ENCODE measurements at places on chromosomes 16 and 17.

- DNase-seq, result no peak
These were observed 1.4 kb upstream of the PMP22 start for GRCh38 chr17:15266325-15267125.

DNA sequence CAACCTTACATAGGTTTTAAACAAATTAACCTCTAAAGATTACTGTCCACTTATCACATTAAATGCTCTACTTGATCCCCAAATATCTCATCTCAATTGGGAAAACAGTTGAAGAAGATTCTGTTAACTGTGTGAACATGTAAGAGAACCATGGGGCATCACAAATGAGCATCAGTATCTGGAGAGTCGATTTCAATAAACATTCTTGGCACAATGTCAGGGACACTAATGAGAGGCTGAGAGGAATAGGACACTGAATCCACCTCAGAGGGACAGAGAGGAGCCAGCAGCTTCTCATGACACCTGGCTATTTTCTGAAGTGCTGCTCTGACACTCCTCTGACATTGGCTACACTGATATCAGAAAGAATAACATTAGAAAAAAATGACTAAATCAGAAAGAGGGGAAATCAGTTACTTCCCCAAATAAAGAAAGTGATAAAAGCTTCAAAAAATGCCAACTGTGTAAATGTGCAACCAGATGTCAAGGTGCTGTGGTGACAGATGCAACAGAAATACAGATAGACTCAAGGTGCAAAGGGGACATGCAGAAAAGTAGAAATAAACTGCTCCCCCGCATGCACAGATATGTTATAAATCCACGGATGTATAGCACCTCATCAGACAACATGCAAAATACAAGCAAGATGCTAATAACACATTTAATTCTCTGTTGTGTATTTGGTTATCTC lies 67.4 kb downstream of the SNX11 start:
- DNase-seq, result no peak

DNA sequence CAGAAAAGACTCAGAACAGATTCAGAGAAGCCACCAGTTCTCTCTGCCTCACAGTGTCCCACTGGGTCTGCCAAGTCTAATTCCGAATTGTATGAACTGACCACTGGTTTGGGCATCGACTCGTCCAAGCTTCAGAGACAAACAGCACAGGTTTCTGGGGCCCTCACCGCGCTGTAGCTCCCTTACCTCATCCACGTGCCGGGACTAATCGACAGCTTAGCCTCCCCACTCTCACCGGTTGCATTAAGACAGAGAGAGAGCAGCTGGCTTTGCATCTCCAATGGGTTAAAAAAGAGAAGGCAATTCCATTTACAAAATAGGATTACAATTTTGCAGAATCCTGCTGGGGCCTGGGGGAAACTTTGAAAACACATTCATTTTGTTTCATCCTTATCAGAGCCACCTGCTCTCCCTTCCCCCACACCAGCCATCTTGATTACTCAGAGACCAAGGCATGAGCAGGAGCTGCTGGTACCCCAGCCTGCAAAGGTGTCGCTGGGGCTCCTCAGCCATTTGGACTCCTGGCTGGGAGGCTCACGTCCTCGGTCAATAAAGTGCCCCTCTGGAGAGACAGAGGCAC lies 95.3 kb upstream of the RPL38 start:
- no peak for DNase-seq

- no peak for DNase-seq
These were observed 245.6 kb upstream of the GSE1 start for GRCh38 chr16:85367485-85367884.

DNA sequence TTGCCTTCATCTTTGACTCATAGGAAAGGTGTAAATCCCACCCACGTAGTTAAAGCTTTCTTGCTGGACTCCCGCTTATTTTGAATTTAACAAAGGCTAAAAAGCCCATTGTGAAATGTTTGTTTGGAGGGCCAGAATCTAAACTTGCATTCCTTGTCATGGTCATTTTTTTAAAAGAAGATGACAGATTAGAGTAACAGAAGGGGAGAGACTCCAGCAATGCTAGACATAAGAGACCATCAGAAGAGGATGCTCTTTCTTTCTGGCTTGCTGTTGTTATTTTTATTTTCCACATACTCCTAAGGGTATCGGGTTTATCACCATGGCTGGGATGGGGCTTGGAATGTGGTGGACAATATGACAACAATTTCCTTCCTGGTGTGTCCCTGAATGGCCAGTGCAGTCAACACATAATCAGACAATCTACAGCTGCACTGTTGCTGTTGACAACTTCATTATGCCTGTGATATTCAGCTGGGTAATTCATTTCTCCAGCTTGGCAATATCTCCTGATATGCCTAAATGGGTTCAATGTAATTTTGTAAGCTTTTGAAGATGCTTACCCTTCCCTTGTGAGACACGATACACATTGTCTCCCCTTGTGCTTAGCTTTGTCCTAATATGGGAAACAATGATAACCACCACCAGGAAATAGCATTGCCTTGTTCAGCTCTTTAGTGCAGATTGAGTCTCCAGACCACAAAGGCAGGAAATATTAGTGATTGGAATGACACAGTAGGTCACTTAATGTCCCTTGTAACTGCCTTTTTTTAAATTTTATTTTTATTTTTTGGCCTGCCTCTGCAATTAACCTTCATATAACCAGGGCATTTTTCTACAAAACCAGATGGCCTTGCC lies 164.3 kb downstream of the ANKFN1 start:
- no peak for DNase-seq

- no peak for DNase-seq
These were observed 40.1 kb downstream of the CPNE2 start for GRCh38 chr16:57132470-57132869.

DNA sequence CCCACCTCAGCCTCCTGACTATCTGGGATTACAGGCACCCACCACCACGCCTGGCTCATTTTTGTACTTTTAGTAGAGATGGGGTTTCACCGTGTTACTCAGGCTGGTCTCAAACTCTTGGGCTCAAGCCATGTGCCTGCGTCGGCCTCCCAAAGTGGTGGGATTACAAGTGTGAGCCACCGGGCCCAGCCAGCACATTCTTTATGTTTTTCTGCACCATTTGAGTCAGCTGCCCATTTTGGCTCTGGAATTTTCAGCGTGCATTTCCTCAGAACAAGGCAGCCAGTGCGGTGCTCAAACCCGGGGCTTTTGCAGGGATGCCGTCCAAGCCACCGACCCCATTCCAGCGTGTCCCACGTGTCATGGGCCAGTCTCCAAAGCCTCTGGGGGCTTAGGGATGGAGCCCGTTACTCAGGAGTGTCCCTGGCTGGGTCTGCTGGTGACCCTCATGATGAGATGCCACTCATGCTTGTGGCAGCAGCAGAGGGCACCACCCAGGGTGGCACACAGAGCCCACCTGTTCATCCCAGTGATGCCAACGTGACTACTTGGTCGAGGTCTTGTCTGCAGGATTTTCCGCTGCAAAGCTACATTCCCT lies 3.7 kb upstream of the RAB40C start:
- DNase-seq, result no peak

- no peak for DNase-seq
These were observed 1.4 kb downstream of the WFIKKN2 start for GRCh38 chr17:50836826-50837225.

- no peak for DNase-seq
These were observed 91.6 kb downstream of the CCT6B start for GRCh38 chr17:34869641-34870040.

DNA sequence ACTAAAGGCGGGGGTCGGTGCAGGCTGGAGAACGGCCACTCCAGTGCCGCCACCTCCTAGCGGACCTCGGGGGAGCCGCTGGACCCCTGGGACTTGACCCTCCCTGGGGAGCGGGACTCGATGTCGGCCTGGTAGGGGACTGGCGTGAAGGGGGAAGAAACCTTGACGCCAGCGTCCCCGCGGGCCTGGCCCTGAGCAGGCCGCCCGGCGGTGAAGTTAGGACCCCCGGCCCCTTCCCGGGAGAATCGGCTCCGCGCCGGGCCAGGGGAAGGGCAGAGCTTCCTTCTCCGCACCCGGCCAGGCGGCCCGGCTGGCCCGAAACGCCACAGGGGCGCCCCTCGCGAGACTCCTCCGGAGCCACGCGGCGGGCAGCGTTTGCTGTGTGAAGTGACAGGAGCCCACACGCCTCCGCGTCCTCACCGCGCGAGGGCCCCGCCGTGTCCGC lies 389 bp downstream of the DUS1L start:
- DNase-seq, result peak; percentile 83

DNA sequence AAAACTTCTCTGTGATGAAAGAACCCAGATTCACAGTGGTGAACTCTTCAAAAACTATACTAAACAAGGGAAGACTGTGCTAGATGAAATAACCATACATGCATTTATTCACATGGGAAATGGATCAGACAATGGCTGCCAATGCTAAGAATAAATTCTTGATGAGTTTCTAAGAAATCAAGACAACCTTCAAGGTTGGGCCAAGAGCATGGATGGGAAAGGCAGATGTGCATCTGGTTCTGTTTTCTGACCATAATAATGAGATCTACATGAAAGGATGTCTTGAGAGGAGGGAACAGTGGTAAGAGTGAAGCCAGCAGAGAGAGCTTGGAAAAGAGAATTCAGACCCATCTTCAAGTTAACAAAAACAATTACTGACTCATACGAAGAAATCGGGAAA lies 31.4 kb downstream of the ANKRD11 start:
- DNase-seq, result no peak

- no peak for DNase-seq
These were observed 21.0 kb upstream of the PHB1 start for GRCh38 chr17:49435671-49436029.

DNA sequence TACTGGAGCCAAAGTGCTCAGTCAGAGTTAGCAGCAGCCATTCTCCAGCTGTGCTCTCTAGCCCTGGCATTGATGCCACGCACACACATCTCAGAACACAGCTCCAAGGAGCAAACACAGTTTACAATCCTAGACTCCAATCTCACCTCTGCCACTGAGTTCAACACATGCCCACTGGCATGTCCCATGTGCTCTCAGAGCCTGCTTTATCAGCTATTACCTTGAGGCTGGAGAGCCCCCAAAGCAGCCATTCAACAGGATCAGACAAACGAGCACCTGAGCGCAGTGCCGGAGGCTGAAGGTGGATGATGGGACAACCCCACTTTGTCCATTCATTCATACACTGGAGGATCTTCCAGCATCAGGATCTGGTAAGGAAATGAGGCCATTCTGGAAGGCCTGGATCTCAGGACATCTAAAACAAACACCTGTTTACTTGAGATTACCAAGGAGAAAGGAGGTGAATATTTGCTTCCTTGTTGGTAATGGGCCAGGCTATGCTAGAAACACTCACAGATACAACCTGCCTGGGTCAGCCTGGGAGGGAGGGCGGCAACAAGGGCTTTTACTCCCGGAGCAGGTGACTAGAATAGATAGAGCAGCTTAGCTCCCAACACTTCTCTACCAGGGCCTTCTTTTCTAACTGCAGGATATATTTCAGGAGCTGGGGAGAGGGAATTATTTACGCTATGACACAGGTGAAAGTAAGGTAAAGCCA lies 25.4 kb downstream of the RANBP10 start:
- no peak for DNase-seq

DNA sequence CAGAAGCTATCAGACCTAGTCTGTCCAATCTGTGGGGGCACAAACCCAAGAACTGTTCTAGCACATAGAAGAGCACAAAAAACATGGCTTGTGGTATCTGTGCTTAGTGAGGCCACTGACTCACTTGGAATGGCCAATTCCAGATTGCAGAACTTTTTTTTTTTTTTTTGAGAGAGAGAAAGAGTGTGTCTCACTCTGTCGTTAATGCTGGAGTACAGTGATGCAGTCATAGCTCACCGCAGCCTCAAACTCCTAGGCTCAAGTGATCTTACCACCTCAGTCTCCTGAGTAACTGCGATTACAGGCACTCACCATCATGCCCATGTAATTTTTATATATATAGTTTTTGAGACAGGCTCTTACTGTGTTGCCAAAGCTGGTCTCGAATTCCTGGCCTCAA lies 77.2 kb upstream of the CLEC3A start:
- no peak for DNase-seq

DNA sequence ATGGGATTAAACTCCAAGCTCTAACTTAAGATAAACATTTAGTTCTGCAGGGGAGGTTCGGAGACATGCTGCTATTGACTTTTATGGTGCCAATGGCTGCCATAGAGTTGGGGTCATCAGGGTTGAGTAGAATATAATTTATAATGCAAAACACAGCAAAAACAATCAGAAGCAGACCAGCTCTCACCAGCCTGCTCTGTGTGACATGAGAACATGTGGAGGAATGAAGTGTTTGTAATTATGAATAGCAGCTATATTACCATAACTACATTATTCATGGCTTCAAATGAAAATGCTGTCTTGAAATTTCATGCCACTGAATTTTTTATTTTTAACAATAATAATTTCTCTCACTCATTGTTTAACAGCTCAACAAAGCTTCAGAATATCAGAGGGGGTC lies 645.6 kb upstream of the CDH8 start:
- no peak for DNase-seq

DNA sequence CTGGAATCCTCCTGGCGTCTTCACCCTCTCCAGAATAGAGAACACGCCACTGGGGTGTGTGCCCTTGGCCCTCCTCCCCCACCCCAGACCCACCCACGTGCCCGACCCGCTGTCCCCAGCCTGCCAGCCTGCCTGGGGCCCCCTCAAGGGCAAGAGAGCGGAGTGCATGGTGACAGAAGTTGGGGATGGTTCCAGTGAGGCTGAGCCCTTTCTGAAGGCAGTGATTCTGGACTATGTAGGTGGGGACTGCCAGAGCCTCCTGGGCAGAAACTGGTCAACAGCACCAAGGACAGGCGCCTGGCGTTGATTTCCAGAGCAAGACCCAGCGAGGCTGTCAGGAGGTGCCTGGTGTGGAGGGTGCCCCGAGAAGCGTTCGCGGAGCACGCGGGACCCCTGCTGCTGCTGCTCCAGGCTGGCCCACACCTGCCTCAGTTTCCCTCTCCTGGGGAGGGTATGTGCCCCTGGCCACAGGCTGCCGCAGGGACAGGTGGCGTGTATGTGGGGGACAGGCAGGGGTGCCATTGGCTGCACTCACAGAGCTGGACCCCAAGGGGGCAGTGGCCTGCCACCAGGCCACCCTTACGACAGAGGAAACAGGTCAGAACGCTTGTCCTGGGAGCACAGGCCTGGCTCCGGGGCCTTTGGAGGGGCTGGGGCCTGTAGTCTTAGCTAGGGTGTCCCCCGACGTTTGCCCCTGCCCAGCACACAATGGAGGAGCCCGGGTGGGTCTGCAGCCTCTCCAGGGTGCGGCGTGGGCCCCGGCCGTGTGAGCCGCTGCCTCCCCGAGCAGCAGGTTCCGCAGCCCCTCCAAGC lies 1.2 kb downstream of the SSTR5 start:
- DNase-seq, result no peak

DNA sequence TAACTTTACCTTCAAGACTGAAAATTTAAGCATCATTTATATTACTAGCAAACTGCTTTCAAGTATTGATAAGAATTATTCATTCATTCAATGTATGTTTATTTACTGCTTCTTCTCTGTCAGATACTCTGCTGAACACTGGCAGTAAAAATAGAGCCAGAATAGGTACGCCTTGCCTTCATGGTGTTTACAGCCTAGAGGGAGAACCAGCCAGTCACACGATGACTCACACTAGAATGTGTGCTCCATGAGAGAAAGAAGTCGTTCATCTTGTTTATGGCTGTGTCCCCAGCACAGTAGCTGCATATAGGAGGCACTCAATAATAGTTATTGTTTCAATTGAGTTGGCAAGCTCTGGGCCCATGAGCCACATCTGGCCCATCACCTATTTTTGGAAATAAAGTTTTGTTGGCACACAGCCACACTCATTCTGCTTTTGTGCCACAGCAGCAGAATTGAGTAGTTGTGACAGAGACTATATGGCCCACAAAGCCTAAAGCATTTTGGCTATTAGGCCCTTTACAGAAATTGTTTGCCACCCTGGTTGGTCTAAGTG lies 84.2 kb downstream of the TMC6 start:
- DNase-seq, result no peak

GRCh38 chr17:72338847-72339790 lies 218.3 kb downstream of the SOX9 start:
- DNase-seq, result no peak

- DNase-seq, result no peak
These were observed 130.2 kb downstream of the STX8 start for GRCh38 chr17:9445424-9445823.
